ENCODE measurements at places on chromosomes 4 and X. TPM values are rescaled to one million over a fixed set of nuclear protein-coding genes. Genes with fewer than 3 reads are reported as not detected.

Gene TCEAL2
- total RNA-seq = 0.22 TPM

Gene LRRC66
- 0.20 TPM for total RNA-seq

Gene ADGRL3
- not detected for total RNA-seq

Gene XAGE1A
- not detected for total RNA-seq

Gene ETNPPL
- total RNA-seq = not detected

Gene CT45A1
- total RNA-seq = not detected

Gene OPHN1
- total RNA-seq = 0.12 TPM

Gene FATE1
- total RNA-seq = not detected

Gene MGARP
- total RNA-seq = not detected

Gene GPC3
- 1.1 TPM for total RNA-seq

Data from activated naive CD4-positive, alpha-beta T cell treated with anti-CD3 and anti-CD28 coated beads, Interleukin-2, amount 10 ng/mL, durations not matched to agents 5 hours and 36 hours (primary cell).